Type B pancreatic cell (in vitro differentiated cells): ENCODE measurements at places on chromosomes 1 and 21. TPM values are rescaled to one million over a fixed set of nuclear protein-coding genes. Genes with fewer than 3 reads are reported as not detected.

The TMEM82 gene
- total RNA-seq: 1.1 TPM in 2 replicates

The NAV1 gene
- 38.1 and 44.9 TPM in 2 replicates for total RNA-seq

The ELF3 gene
- total RNA-seq: 237 and 498 TPM in 2 replicates

The VPS72 gene
- 95.8 and 97.4 TPM in 2 replicates for total RNA-seq

The KRTAP10-1 gene
- total RNA-seq: not detected in 2 replicates

DNA sequence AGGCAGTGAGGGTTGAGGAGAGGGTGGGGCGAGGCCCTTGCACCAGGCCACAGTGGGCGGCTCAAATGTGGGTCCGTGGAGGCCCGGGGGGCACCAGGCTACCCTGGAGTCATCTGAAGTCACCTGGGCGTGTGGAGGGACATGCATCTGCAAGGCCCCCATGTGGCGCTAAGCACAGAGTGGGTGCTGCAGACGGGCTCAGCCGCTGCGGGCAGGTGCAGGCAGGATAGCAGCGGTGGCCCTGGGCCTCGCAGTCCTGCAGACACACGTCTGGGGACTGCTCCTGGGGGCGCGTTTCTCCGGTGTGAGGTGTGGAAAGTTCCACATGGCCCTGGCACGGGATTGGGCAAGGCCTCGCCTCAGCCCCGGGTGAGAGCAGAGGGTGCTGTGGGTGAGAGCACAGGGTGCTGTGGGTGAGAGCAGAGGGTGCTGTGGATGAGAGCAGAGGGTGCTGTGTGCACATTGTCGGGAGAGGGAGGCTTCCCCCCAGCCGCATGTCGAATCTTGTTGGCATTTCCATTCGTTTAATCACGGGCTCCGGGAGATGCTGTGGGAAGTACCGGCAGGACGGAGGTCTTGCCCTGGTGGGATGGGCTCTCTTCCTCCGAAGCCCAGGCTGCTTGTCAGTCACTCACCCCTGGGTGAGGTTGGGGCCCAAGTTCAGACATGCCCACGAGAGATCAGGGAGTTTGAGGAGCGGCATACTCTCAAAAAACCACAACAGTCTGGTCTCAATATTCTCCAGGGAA is 46.5 kb downstream of the TP73 start:
- H3K36me3 ChIP-seq: no peaks in the 10 kb centered on the region
- H3K4me1 ChIP-seq: peaks cover 5% of the 10 kb centered on the region
- H3K27ac ChIP-seq: no peak overlapping the region
- no peak overlapping the region for H3K4me3 ChIP-seq
- no peak for DNase-seq

GRCh38 chr1:154940651-154941194 is 4.2 kb upstream of the PMVK start:
- H3K36me3 ChIP-seq: peaks cover 4% of the 10 kb centered on the region
- DNase-seq: no peak
- H3K27ac ChIP-seq: peak overlapping the region; percentile 100
- H3K27me3 ChIP-seq: no peaks in the 10 kb centered on the region
- peak overlapping the region; percentile 53 for H3K4me3 ChIP-seq

DNA sequence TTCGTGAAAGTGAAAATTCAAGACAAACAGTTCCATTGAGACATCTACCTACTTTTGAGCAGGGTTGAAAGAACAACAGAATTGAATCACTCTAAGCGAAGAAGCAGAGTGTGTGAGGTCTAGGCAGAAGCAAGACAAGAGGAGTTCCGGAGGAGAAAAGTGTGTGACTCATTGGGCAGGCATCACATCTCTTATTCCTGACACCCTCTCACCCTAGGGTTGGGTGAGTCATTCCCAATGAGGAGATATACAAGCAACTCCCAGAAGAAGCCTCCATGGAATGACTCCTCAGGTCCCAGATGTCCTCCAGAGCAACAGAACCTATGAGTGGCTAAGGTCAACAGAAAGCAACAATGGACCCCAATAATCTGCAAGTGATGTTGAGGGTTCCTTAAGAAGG is 138.1 kb downstream of the TPR start:
- no peak for DNase-seq
- no peak overlapping the region for H3K27ac ChIP-seq
- no peaks in the 10 kb centered on the region for H3K36me3 ChIP-seq
- no peaks in the 10 kb centered on the region for H3K27me3 ChIP-seq

- peaks cover 10% of the 10 kb centered on the region for H3K4me1 ChIP-seq
- no peaks in the 10 kb centered on the region for H3K36me3 ChIP-seq
- peaks cover 25% of the 10 kb centered on the region for H3K27me3 ChIP-seq
- H3K27ac ChIP-seq: no peak overlapping the region
- DNase-seq: no peak
- H3K4me3 ChIP-seq: no peak overlapping the region
These were observed 10.2 kb upstream of the GNL2 start for GRCh38 chr1:37605806-37606474.

GRCh38 chr1:159829273-159829634 is 2.6 kb downstream of the SLAMF8 start:
- no peak overlapping the region for H3K27ac ChIP-seq
- DNase-seq: no peak
- H3K27me3 ChIP-seq: peaks cover 38% of the 10 kb centered on the region
- peaks cover 4% of the 10 kb centered on the region for H3K4me1 ChIP-seq
- no peaks in the 10 kb centered on the region for H3K36me3 ChIP-seq

GRCh38 chr21:32768530-32768929 is 3.0 kb downstream of the PAXBP1 start:
- peak overlapping the region; percentile 42 for H3K27ac ChIP-seq
- H3K4me3 ChIP-seq: peak overlapping the region; percentile 99
- peaks cover 7% of the 10 kb centered on the region for H3K27me3 ChIP-seq
- no peak for DNase-seq

GRCh38 chr1:45325851-45326506 is 716 bp upstream of the HPDL start:
- peaks cover 31% of the 10 kb centered on the region for H3K4me1 ChIP-seq
- H3K27me3 ChIP-seq: no peaks in the 10 kb centered on the region
- peak overlapping the region; percentile 85 for H3K4me3 ChIP-seq

DNA sequence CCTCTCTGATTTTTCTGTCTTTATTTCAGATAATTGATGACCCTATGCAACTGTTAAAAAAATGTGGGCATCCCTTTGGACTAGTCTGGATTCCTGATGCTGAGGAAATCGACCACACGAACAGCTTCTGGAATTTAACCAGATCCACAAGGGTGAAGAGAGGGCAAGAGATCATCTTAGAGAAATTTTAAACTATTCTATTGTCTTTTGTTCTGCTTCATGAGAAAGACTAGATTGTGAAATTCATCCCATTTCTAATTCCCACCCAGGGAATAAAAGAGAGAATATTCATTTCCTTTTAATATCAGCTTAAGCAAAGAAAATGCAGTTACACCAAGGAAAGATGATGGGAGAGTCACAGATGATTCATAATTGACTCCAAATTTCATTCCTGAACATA is 71.8 kb downstream of the DUSP10 start:
- no peaks in the 10 kb centered on the region for H3K36me3 ChIP-seq
- H3K27me3 ChIP-seq: peaks cover 7% of the 10 kb centered on the region
- no peak overlapping the region for H3K4me3 ChIP-seq
- no peak for DNase-seq
- no peak overlapping the region for H3K27ac ChIP-seq

DNA sequence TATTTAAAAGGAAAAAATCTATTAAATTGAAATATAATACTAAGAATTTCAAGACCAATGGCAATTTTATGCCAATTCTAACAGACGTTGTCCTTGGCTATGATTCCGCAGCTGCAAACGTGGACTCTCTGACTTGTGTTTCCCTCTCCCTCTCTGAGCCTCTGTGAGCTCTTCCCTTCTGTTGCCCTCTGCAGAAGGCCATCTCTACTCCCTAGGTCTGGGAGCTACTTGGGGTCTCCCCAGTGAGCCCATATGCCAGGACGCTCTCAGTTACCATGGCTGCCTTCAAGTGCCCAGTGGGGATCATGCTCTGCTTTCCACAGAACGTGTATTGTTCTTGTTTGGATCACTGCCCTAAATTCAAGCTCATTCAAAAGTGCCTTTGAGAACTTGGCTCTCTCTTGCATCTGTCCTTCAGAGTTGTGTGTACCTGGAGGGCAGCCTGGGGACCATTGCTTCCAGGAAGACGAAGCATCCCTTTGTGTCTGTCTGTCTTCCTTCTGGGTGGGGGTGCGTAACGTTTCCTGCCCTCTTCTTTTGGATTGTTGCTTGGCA is 97.5 kb upstream of the TSPAN2 start:
- DNase-seq: no peak
- H3K27me3 ChIP-seq: no peaks in the 10 kb centered on the region
- H3K4me3 ChIP-seq: no peak overlapping the region
- H3K27ac ChIP-seq: no peak overlapping the region
- no peaks in the 10 kb centered on the region for H3K36me3 ChIP-seq

GRCh38 chr1:206590025-206590758 is 22.1 kb downstream of the EIF2D start:
- peaks cover 8% of the 10 kb centered on the region for H3K4me1 ChIP-seq
- peak overlapping the region; percentile 65 for H3K27ac ChIP-seq
- no peak overlapping the region for H3K4me3 ChIP-seq
- DNase-seq: no peak
- H3K36me3 ChIP-seq: peaks cover 32% of the 10 kb centered on the region

- no peak for DNase-seq
- no peak overlapping the region for H3K27ac ChIP-seq
- H3K4me1 ChIP-seq: no peaks in the 10 kb centered on the region
- H3K4me3 ChIP-seq: no peak overlapping the region
- H3K27me3 ChIP-seq: no peaks in the 10 kb centered on the region
These were observed 12.8 kb downstream of the CLDN17 start for GRCh38 chr21:30153697-30154340.

GRCh38 chr1:5915587-5916571 is 76.3 kb downstream of the NPHP4 start:
- H3K4me3 ChIP-seq: no peak overlapping the region
- peak overlapping the region; percentile 50 for H3K27ac ChIP-seq
- peak; percentile 56 for DNase-seq
- peaks cover 9% of the 10 kb centered on the region for H3K36me3 ChIP-seq

DNA sequence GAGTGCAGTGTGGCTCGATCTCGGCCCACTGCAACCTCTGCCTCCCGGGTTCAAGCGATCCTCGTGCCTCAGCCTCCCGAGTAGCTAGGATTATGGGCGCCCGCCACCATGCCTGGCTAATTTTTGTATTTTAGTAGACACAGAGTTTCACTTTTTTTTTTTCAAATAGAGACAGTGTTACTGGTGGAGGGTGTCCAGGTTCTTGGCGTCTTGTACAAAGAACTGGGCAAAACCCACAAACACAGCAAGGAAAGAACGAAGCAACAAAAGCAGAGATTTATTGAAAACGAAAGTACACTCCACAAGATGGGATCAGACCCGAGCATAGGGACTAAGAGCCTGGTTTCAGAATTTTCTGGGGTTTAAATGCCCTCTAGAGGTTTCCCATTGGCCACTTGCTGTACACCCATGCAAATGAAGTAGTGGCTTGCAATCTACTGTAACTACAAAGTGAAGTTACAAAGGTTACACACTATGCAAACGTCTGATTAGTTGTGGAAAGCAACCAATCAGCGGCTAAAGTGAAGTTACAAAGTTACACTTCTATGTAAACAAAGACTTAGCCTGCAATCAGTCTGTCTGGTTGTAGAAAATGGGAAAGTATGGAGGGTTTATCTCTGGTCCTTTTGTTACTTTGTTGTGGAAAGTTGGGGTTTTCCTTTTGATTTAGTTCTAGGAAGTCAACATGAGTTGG is 199.1 kb downstream of the DYRK1A start:
- no peak for DNase-seq
- no peak overlapping the region for H3K4me3 ChIP-seq
- no peak overlapping the region for H3K27ac ChIP-seq
- peaks cover 21% of the 10 kb centered on the region for H3K27me3 ChIP-seq

DNA sequence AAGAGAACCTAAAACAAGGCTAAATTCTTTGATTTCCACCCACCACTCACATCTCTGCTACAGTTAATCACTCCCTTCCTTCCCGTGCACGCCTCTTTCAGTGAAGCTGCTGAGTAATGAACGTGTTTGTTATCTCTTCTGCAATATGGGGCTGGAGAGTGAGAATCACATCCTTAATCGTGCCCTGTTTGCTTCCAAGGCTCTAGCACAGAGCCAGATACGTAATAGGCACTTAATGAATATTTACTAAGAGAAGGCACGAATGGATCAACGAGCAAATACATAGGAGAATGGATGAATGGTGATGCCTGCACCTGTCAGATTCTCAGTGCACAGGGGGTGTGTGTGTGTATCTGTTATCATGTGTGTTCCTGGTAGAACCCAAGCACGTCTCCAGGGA is 22.1 kb upstream of the FAM43B start:
- peaks cover 76% of the 10 kb centered on the region for H3K27me3 ChIP-seq
- no peaks in the 10 kb centered on the region for H3K36me3 ChIP-seq
- no peak overlapping the region for H3K27ac ChIP-seq
- peaks cover 11% of the 10 kb centered on the region for H3K4me1 ChIP-seq
- H3K4me3 ChIP-seq: no peak overlapping the region

GRCh38 chr1:208254376-208254775 is 10.2 kb upstream of the PLXNA2 start:
- no peak for DNase-seq
- no peak overlapping the region for H3K27ac ChIP-seq
- H3K36me3 ChIP-seq: no peaks in the 10 kb centered on the region
- H3K4me3 ChIP-seq: no peak overlapping the region
- H3K4me1 ChIP-seq: peaks cover 46% of the 10 kb centered on the region

GRCh38 chr1:221723848-221724236 is 18.0 kb downstream of the DUSP10 start:
- no peak overlapping the region for H3K4me3 ChIP-seq
- H3K36me3 ChIP-seq: peaks cover 15% of the 10 kb centered on the region
- no peaks in the 10 kb centered on the region for H3K27me3 ChIP-seq
- H3K4me1 ChIP-seq: peaks cover 18% of the 10 kb centered on the region

- no peak overlapping the region for H3K27ac ChIP-seq
- H3K4me3 ChIP-seq: no peak overlapping the region
- H3K4me1 ChIP-seq: peaks cover 7% of the 10 kb centered on the region
- DNase-seq: no peak
These were observed 125.7 kb downstream of the FMN2 start for GRCh38 chr1:240217403-240217802.

DNA sequence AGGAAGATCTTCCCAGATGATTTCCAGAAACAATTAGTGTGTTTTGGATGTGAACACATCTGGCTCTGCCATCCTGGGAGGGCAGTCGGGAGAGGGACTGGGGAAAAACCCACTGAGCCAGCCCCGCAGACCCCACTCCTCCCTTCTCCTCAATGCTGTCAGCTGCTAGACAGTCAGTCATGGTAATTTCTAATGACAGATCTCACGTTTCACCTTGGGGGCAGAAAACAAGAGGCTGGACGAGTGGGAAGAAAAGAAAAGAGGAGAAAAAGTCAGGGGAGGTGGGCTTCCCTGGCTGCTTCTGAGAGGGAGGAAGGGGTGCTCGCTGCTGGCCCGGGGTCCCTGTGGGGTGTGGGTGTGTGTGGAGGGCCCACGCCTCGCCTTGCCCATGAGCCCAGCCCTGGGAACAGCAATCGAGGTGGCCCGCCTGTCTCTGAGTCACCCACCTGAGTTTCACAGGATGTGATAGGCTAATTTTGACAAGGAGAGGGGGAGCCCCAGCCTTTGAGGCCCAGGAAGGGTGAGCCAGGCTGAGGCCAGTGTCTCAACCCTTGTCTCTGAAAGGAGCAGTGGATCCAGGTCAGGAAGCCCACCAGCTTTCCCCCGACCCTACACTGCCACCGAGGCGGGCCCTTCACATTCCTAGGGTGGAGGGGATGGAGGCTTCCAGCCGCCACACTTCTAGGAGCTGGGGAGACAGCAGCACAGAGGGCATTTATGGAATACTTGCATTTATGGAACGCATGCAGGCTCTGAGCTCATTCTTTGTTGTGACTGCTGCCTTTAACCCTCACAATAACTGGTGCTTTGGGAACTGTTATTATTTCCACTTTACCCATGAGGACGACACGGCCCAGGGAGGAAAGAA is 49.1 kb upstream of the IFNLR1 start:
- peaks cover 19% of the 10 kb centered on the region for H3K4me1 ChIP-seq
- peak overlapping the region; percentile 66 for H3K27ac ChIP-seq
- peak overlapping the region; percentile 20 for H3K4me3 ChIP-seq
- H3K36me3 ChIP-seq: no peaks in the 10 kb centered on the region
